ENCODE measurements at places on chromosomes 7 and 10.

DNA sequence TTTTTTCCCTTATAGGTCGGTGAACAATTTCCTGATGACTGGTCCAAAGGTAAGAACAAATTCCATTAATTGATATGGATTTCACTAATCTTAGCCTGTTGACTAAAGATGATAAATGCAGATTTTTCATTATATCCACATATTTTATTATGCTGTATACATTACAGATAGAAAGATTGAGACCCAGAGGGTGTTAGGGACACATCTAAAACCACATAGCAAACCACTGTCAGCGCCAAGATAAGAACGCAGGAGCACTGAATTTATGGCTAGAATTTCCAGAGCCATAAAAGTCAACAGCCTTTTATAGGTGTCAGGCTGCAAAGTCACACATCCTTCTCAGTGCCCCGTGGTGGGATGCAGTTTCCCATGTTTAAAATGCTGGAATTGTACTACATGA, 16.2 kb downstream of the WNT8B start:
- DNase-seq = no peak

GRCh38 chr7:77460057-77460486, 43.9 kb upstream of the GSAP start:
- no peak for DNase-seq

- DNase-seq = no peak
These were observed 216.7 kb downstream of the FOXP2 start for GRCh38 chr7:114631249-114631822.

- DNase-seq = no peak
These were observed 160.5 kb upstream of the FERD3L start for GRCh38 chr7:19305698-19306097.

- DNase-seq = no peak
These were observed 106.8 kb downstream of the NT5C2 start for GRCh38 chr10:103086261-103086660.

- DNase-seq = no peak
These were observed 845.6 kb upstream of the AUTS2 start for GRCh38 chr7:68752485-68753178.

- no peak for DNase-seq
These were observed 151.1 kb upstream of the MKI67 start for GRCh38 chr10:128277267-128277840.

- DNase-seq = no peak
These were observed 729.9 kb upstream of the GALNT17 start for GRCh38 chr7:70402069-70402468.

- DNase-seq = no peak
These were observed 15.6 kb downstream of the ZRANB1 start for GRCh38 chr10:124957404-124957947.

- no peak for DNase-seq
These were observed 3.7 kb downstream of the VIM start for GRCh38 chr10:17231788-17232187.

DNA sequence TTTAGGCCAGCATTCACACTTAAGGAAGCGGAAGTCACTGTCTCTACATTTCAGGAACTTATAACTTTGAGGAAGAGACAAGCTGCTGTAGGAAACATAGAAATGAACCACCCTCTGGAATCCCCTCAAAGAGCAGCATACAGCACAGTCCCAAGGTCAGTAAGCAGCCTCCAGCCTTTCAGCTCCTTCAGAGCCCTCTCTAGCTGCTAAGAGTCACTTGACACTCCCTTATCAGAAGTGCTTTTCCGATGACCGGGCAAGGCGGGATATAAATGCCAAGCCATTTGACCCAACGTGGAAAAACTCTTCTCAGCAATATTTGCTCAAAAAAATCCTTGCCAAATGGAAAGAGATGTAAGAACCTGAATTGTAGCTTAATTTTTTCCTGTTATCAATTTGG, 1284.3 kb downstream of the XPNPEP1 start:
- DNase-seq = no peak

DNA sequence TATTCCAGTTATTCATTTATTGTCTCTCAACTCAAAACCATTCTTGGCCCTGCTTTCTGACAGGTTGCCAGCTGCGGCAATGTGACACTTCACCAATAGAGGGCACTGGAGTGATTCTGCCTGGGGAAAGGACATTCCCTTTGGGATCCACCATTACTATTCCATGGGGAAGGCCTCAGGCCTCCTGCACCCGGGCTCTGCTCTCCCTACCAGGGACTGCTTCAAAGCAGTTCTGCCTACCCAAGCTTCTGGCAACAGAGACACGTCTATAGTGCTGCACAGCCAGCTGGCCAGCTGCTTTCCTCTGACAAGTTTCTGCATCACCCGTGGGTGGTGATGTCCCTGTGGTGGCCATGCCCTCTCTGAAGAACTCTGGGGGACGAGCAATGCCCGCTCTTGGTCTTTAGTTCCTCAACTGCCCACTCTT, 163.8 kb downstream of the ELMO1 start:
- DNase-seq = no peak

DNA sequence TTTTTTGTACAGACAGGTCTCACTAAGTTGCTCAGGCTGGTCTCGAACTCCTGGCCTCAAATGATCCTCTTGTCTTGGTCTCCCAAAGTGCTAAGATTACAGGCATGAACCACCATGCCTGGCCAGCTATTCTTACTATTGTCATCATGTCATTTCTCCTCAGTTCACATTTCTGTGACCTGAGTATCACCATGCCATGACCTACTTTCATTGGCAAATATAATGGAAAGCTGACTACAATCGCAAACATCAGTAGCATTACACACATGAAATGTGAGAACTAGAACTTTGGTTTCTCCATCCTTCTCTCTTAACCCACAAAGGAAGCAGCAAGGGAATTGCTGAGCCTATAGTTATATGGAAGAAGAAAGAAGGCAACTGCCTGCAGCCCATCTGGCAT, 26.0 kb upstream of the WIPF3 start:
- DNase-seq = no peak

GRCh38 chr7:111113263-111114017, 22.5 kb downstream of the LRRN3 start:
- no peak for DNase-seq

GRCh38 chr7:127536741-127537140, 48.7 kb downstream of the GCC1 start:
- DNase-seq = no peak

Measured in stimulated activated CD8-positive, alpha-beta memory T cell treated with anti-CD3 and anti-CD28 coated beads, Interleukin-7, amount 100 ng/mL, for 1 hour (primary cell).